Naive thymus-derived CD8-positive, alpha-beta T cell (primary cell): ENCODE measurements at places on chromosomes 6 and 20. TPM values are rescaled to one million over a fixed set of nuclear protein-coding genes. Genes with fewer than 3 reads are reported as not detected.

DNA sequence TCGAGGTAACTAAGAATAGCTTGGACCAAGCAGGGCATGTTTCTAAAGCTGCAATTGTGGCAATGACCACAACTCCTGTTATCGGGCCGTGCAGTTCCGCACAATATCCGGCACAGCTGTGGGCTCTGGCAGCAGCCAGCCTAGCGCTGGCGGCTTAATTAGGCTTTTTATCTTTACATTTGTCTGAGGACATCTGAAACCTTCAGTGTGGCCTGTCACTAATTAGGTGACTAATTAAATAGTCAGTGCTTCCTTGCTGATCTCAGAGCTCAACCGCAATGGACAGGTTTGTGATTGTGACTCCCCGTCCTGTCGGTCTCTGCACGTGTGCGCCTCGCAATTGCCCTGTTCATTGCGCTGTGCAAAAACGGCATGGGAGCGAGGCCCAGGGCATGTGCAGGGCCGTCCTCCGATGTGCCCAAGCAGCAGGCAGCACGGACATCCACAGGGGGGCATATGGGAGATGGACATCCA lies 134.8 kb upstream of the INSM1 start:
- DNase-seq: no peak

The NQO2 gene
- 39.0 TPM for polyA plus RNA-seq

DNA sequence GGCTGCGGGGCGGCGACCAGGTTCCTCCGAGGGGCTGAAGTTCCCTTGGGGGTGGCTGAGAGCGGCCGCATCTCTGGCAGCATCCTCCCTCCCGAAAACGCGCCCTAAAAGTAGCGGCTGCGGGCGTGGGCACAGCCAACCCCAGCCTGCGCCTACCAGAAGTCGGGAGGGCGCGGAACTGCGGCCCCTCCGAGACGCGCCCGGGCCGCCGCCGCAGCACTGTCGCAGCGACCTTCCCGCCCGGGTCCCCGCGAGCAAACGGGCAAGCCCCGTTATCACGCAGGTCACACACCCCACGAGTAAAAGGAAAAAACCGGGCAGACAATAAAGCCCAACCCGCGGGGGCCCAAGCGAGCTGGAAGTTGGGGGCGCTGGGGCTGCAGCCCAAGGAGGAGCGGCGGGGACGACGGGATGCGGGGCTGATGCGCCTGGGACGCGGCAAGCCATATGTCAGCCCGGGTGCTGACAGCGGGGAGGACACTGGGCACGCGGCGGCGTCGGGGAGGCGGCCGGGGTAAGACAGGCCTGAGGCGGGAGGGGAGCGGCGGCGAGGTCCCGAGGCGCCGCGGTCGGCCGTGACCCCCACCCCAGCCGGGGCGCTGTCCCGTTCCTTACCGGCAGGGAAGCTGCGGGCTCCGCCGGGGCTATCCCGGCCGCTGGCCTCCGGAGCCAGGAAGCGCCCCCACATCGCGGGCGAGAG lies 659 bp downstream of the CEP85L start:
- peak; percentile 40 for DNase-seq

DNA sequence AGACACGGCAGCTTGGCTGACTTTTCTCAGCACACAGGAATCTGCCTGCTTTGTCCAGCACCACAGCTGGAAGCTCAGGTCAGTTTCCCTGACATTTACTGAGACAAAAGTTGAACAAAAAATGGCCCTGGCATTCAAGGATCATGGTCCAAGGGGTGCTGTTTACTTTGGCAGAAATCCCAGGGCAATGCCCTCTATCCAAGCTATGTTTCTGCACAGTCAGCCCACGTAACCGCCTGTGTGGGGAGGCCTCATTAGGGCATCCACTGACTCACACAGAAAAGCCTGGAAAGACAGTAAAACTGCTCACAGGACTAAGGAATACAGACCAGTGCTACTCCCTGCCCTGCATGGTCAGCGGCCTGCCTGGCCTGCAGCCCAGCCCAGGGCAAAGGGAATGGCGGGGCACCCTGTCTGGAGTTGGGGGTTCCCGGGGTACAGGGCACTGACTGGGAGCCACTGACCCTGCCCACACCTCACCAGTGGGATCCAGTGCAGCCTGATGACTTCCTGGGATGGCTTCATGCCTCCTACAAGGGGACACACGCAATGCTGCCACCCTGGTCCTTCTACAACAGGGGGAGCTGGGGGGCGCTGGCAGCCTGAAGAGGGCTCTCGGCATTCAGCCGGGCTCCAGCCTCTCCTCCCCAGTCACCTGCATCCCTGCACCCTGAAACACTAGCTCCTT lies 77.1 kb downstream of the NINL start:
- no peak for DNase-seq

The IPCEF1 gene
- polyA plus RNA-seq: 80.9 TPM

DNA sequence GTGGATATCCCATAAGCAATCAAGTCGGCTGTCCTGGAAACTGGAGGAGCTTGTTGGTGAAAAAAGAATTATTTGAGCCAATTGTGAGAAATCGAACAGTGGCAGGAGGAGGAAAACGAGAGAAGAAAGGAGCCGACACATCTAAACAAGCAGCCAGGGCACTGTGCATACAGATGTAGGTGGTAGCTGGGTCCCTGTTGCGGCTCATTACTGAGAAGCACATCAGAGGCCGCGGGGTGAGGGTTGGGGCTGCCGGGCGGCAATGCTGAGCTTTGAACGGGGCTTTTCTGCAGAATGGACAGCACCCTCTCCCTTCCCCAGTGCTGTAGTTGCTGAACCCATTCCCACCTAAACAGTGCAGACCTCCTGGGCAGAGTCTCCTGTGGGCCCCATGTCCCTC lies 4.1 kb upstream of the LEMD2 start:
- DNase-seq: no peak

GRCh38 chr6:56399250-56399671 lies 151.9 kb upstream of the COL21A1 start:
- DNase-seq: no peak

- DNase-seq: no peak
These were observed 47.4 kb downstream of the BMP5 start for GRCh38 chr6:55827818-55828522.

GRCh38 chr6:2209226-2209809 lies 36.1 kb downstream of the GMDS start:
- DNase-seq: no peak

The POFUT1 gene
- polyA plus RNA-seq: 12.2 TPM

GRCh38 chr20:1632178-1632577 lies 12.4 kb upstream of the SIRPB1 start:
- peak; percentile 20 for DNase-seq

The ALDH8A1 gene
- 0.25 TPM for polyA plus RNA-seq

The KCNQ2 gene
- polyA plus RNA-seq: not detected

DNA sequence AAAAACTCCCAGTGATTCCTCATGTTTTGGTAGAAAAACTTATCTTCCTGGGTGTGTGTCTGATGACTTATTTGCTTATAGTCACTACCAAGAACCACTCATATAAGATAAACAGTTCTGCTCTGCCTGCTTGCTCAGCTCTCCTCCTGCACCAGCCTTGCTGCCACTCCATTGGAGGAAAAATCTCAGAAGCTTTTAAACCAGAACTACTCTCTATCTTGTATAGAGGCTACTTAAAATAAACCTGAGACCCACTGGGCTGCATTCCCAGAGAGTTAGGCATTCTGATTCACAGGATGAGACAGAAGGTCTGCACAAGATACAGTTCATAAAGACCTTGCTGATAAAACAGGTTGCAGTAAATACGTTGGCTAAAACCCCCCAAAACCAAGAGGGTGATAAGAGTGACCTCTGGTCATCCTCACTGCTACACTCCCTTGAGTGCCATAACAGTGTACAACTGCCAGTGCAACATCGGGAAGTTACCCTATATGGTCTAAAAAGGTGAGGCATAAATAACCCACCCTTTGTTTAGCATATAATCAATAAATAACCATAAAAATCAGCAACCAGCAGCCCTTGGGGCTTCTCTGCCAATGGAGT lies 728.3 kb downstream of the EPHA7 start:
- DNase-seq: no peak

DNA sequence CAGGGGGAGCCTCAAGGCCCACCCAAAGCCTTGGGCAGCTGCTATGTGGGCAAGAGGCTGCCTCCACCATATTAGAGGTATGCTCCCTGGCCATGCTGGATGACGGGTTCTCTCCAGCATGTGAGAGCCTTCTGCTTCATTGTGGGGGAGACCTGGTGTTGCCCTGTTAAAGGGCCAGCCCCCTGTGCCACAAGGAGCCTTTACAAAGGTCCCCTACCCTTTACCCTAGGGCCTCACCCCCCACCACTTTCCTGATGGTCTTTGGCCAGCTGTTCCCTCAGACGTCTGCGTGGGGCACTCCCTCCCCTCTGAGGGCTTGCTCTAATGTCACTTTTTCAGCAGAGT lies 5.2 kb downstream of the ADIG start:
- DNase-seq: no peak

The HCRTR2 gene
- polyA plus RNA-seq: not detected

The RNF182 gene
- polyA plus RNA-seq: not detected

GRCh38 chr6:24069526-24069925 lies 56.5 kb upstream of the NRSN1 start:
- no peak for DNase-seq

DNA sequence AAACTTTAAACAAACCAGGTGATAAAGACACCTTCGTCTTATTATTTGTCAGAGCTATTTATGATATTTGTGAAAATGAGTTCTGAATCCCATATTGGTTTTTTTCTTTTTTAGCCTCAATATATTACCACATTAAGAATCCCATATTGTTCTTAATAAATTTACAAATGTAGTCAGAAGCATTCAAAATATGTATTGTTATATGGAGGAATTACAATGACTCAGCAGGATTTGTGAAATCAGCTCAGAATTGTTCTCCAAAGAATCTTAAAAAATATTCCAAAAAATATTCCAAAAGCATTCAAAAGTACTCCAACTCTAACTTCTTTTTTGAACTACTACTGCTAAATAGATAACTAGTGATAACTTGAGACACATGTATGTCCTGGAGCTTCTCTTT lies 6.5 kb upstream of the ZNF343 start:
- no peak for DNase-seq

GRCh38 chr20:36251426-36251825 lies 15.1 kb downstream of the AAR2 start:
- no peak for DNase-seq

GRCh38 chr20:37902504-37903313 lies at the start of gene VSTM2L:
Gene VSTM2L (plus strand): TSS chr20:37903127. CDS start chr20:37903351, 224 bp downstream.
- DNase-seq: no peak

DNA sequence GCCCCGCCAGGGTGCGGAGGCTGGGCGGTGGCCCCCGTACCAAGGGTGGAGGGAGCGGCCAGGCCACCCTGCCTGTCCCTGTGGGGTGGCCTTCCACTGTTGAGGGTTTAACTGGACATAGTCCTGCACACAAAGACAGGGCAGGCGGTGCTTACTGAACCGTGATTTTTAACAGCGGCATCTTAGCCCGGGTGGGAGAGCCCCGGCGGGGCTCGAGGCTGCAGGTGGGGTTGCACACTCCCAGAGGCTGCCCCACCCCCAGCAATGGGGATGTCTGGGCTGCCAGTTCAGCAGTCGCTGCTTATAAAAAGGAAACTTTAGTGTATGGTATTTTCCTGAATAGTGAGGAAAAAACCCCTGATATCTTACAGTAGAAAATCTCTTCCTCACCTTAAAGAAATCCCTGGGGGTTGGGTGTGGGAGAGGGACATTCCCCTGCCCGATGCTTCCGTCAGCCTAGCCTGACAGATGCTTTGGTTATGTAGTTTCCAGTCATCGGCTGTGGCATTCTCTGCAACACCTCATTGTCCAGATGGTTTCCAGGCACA lies 79.4 kb downstream of the IRF4 start:
- DNase-seq: no peak

The BPIFB2 gene
- polyA plus RNA-seq: not detected

DNA sequence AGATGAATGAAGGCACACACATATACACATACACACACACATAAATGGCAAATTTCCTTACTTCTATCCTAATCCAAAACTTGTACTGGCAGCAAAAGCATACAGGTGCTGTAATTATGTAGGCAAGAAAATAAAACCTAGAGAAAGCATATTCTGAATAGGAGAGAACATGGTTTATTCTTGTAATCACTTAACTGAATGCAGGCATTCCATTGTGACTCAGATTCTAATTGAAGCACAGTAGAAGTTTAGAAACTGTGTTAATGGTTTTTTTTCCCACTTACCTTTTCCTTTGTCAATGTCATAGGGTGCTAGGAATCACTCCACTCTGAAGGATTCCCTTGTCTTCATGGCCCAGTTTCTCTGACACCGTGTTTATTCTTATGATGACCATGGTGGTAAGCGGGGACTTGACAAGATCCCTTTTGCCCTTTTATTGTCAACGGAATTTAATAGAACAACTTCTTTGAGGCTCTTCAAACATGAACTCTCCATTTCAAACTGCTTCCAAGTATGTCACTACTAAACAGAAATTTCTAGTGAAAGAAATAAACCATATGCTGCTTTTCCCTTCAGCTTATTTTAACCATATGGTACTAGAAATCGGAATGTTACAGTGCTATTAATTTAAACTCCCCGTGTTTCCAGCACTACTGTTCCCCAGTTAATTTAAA lies 164.2 kb downstream of the OGFRL1 start:
- no peak for DNase-seq

DNA sequence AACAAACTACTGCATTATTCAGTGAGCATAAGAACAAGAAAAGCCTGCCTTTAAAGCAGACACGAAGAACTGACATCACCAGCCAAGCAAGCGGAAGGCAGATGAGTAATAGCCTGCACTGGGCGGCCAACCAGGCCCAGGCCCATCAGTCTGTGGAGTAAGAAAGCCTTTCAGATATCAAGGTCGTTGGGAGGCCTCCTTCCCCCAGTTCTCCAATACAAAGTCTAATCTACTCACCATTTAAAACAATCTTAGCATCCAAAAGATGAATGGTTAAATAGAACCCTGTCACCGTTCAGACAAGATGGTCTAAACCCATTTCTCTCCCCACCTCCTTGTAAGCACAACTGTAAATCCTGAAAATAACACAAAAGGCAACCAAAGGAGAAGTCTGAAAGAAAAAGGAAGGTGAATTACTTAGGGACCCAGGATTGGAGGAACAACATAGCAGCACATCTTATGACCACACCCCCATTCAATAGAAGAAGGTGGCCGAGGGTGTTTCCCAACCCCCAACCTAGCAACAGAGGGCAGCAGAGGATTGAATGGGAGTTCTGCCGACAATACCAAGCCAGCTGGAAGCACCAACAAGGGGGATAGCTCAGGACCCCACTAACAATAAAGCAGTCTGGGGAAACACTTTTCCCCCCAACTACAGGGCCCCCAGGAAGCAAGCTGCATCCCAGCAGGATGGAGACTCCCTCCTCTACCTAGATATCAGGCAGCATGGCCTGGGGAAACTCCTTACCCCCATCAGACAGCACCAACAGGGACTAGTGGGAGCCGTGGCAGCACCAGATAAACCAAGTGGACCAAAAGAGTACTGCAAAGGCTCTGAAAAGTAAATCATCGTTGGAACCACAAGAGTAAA lies 67.9 kb downstream of the ZHX3 start:
- no peak for DNase-seq

The HUS1B gene
- polyA plus RNA-seq: 0.89 TPM

The LGSN gene
- polyA plus RNA-seq: not detected

The CTSA gene
- 79.5 TPM for polyA plus RNA-seq

GRCh38 chr20:40953416-40953815 lies 75.2 kb upstream of the TOP1 start:
- DNase-seq: no peak

The TPMT gene
- polyA plus RNA-seq: 17.7 TPM

The ZC3H12D gene
- 1.7 TPM for polyA plus RNA-seq

GRCh38 chr6:127520066-127520465 lies 931 bp upstream of the MTCL3 start:
- no peak for DNase-seq
